ENCODE measurements at places on chromosomes 5 and 9.

GRCh38 chr9:78441396-78441795, 144.5 kb downstream of the PSAT1 start:
- DNase-seq: no peak

DNA sequence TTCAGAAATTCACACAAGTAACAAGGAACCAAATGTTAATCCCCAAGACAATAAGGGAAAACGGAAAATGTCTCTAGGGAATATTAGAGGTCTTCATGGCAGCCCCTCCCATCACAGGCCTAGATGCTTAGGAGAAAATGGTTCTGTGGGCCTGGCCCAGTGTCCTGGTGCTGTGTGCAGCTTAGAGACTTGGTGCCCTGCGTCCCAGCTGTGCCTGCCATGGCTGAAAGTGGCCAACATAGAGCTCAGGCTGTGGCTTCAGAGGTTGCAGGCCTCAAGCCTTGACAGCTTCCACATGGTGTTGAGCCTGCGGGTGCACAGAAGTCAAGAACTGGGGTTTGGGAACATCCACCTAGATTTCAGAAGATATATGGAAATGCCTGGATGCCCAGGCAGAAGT, 942.3 kb downstream of the PTPRD start:
- DNase-seq: no peak

GRCh38 chr9:71729816-71730526, 38.3 kb downstream of the CEMIP2 start:
- DNase-seq: peak; percentile 45

DNA sequence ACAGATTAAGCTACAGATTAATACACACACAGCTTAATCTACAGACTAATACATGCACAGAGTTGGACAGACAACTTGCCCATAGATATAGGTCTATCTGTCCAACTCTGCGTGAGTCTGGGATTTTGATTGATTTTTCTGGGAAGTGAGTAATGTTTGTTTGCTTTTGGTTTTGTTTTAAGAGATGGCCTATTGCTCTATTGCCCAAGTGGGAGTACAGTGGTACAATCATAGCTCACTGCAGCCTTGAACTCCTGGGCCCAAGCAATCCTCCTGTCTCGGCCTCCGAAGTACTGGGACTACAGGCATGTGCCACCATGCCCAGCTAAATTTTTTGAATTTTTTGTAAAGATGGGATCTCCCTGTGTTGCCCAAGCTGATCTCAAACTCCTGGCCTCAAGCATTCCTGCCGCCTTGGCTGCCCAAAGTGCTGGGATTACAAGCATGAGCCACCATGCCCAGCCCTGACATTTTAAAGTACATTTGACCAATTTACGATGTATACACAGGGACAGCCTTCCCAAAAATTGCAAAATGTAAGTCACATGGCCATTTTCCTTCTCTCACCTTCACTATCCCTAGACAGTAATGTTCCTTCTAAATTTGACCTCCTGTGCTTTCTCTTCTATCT, 50.8 kb downstream of the PAPPA start:
- DNase-seq: no peak

DNA sequence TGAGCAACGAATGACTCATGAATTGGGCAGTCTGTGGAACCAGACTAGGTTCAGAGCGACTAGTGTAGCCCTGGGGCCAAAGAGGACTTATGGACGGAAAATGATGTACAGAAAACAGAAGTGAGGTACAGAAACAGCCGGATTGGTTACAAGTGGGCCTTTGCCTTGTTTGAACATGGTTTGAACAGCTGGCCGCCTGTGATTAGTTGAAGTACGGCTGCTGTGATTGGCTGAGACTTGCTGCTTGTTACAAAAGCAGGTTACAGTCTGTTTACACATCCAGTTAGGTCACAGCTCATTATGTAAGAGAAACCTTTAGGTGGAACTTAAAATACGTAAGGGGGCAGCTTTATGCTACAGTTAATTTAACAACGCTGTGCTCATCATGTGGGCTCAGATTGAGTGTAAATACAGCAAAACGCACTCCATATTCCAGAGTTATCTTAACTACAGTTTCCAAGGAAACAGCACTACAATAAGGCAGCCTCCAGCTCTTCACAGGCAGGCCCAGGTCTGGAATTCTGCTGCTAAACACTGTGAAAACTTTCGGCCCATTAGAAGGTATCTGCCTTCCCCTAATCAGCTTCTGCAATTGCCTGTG, 6.5 kb downstream of the AMACR start:
- DNase-seq: peak; percentile 21

- DNase-seq: peak; percentile 97
These were observed 25.4 kb downstream of the DAB2 start for GRCh38 chr5:39399135-39400036.

DNA sequence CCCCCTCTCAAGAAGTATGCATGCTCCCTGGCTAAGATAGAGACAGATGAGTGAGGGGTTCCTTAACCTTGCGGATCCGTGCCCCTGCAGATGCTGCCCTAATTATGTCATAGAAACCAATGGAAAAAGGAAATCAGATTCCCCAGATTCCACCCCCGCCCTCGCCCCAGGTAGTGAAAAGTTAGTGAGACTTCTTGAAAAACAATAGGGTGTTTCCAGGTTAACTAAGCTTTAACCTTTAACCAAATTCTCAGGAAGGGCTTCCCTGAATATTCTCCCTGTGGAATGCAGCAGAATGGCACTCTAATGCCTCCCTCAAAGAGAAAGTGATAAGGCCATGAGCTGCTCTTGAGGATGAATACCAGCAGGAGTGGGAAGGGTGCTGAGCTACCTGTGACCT, 116.0 kb upstream of the RANBP3L start:
- no peak for DNase-seq

GRCh38 chr5:40991168-40991980, 79.8 kb downstream of the MROH2B start:
- DNase-seq: peak; percentile 60

- no peak for DNase-seq
These were observed 44.9 kb upstream of the HCN1 start for GRCh38 chr5:45741110-45741509.

DNA sequence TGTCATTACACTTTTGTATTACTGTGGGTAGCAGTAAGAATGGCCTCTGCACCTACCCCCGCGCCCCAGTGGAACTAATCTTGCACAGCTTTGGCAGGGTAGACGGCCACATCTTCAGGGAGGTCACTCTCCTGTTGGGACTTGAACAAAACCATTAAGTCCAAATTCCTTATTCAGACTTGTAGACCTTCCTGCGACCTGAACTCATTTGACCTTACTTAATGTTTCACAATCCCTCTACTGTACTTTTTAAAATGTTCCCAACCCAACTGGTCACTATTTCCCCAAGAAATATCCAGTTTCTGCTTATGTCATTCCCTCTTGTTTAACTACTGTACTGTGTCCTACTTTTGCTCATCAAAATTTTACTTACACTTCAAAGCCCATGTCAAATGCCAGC, 5.3 kb upstream of the FAM120AOS start:
- no peak for DNase-seq
